Pulmonary artery endothelial cell (primary cell): ENCODE measurements at places on chromosomes 16 and 17. TPM values are rescaled to one million over a fixed set of nuclear protein-coding genes. Genes with fewer than 3 reads are reported as not detected.

DNA sequence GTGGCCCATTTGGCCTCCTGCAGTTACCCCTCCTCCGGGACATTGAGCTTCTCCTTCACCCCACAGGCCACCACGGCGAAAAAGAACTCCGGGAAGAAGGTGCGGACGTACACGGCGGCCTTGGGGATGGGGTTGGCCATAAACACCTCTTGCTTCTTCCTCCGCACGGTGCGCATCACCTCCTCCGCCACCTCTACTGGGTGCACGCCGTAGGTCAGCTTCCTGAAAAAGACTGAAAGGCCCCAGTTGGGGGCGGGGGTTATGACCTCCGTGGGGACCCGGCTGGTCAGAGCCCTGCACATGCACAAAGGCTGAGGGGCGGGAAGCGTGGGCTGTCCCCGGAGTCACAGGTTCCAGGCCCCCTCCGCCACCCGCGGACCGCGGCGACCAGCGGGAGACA lies 19.9 kb downstream of the DHRS7C start:
- no peak for DNase-seq

Gene NHLRC4
- 0.71 and 2.1 TPM in 2 replicates for total RNA-seq

DNA sequence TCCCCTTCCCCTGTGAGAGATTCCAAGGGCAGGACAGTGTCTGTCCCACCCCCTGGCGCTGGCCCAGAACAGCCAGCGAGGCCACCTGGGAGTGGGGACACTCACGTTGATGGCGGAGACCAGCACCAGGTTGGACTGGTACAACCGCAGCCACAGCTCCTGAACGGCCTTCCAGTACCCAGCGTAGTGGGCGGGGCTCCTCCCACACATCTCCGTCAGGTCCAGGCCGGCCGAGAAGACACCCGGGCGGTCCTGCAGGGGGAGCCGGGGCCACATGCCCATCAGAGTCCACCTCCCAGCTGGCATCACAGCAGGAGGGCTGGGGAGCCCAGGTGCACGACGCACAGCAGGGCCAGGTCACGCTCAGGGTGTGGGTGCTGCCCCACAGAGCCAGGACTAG lies 7.1 kb downstream of the ECI1 start:
- no peak for DNase-seq

GRCh38 chr16:12113523-12114345 lies 137.2 kb downstream of the SNX29 start:
- no peak for DNase-seq

Gene RBL2
- 30.0 and 36.1 TPM in 2 replicates for total RNA-seq

- no peak for DNase-seq
Observed at GRCh38 chr16:50694206-50694605, 800 bp downstream of the NOD2 start.

Gene KRTAP3-1
- total RNA-seq = not detected in 2 replicates

Gene NAGS
- total RNA-seq = 2.2 and 6.8 TPM in 2 replicates
